Activated CD4-positive, alpha-beta T cell treated with anti-CD3 and anti-CD28 coated beads, Interleukin-2, amount 50 U/mL, for 1 hour (primary cell): ENCODE measurements at places on chromosomes 2 and 18.

GRCh38 chr2:151878655-151879563 is 50.7 kb upstream of the ARL5A start:
- no peak for DNase-seq

DNA sequence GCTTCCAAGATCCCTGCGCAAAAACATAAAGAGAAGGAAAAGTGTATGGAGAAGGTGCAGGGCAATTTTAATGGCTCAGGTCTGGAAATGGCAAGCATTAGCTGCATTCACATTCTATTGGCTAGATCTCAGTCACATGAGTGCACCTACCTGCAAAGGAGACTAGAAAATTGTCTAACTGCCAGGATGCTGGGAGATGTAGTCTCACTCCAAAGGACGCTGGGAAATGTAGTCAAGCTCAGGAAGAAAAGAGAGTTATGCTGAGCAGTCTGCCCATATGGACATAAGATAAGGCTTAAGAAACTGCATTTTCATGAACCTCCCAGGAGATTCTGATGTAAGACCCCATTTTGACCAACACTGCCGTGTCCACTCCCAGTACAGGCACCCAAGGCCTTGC is 9.5 kb upstream of the KLHL29 start:
- DNase-seq = no peak

DNA sequence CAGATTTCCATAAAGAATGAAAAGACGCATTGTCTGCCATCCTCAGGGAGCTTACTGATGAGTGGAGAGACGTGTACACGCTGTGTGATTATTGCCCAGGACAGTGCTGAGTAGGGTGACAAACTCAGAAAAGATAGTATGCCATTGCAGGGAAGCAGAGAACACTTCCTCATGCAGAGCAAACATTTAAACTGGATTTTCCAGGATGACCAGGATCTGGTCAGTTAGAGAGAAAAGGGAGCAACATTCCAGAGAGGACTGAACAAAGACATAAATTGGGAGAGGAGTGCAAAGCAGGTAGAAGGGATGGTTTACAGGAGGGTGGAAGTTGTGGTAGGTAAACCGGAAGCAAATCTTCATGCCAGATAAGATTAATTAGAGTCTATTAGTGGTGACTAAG is 2.3 kb downstream of the SLC9A2 start:
- DNase-seq = no peak

DNA sequence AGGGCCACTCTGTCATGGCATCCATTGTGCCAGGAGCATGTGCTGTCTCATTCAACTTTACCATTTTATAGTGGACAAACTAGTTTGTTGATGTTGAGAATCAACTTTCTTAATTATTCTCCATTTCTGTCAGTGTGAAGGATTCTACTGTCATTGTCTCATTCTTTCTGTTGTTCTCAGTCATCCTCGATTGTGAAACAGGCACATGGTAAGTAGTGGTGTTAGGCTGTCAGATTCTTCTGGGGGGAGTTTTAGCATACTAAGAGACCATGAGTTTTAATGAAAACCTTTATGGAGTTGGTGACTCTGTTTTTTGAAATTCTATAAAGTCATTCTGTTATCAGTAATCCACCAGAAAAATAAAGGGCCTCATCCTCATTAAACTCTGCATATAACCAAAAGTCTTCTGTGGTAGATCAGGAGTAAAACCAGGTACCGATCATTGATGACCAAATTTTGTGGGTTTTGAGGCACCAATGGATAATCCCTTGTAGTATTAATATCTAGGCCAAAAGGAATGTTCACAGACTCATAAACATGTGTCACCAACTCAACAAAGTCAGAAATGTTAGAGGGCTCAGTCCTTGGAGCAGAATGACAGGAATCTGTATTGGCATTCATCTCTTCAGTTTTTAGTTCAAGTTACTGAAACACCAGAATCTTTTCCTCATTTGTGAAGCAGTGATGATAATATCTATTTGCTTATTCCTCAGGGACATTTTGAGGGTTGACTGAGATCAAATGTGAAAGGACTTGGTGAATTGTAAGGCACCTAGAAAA is 73.2 kb downstream of the CERS6 start:
- no peak for DNase-seq

DNA sequence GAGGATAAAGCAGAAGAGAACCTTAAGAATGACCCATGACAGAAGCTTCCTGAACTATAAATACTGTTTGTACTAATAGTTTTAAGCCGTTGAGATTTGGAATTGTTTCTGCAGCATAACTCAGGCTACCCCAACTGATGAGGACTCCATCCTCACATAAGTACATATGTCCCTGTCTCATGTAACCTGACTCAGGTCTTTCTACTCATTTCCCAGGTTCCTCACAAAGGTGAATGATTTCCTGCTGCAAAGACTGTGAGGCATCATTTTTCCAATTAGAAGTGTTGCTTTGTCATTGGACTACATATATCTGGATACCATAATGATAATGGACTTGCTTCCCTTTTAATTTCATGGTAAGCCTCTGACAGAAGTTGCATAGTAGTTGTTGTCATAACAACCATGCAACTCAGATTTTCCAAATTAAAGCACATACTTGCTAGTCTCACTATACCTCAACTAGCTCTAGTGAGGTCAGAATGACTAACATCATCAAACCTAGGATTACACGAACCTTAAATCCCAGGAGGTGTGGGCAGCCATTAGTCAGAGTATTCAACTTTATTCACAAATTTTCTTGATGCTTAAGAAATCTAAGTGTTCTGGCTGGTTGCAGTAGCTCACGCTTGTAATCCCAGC is 38.0 kb upstream of the NEDD4L start:
- DNase-seq = no peak

DNA sequence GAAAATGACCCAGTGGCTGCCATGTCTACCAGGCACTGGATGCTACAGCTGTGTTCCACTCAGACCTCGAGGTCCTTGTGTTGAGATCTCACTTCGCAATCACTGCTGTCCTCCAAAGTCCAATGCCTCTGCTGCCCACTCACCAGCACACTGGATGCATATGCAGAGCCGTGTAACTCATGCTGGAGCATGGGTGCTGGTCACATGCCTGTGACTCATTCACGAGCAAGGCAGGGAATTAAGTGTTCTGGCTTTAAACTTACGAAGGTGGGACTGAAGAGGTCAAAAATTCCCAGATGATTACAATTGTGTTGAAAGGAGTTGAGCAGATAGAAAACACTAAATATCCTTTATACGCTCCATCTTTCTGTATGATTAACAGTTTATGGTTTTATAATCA is 417.5 kb downstream of the NUP35 start:
- no peak for DNase-seq

GRCh38 chr2:18927525-18928232 is 338.3 kb upstream of the NT5C1B start:
- DNase-seq = no peak

- DNase-seq = no peak
These were observed 33.7 kb downstream of the FASTKD2 start for GRCh38 chr2:206799083-206799482.

- no peak for DNase-seq
These were observed 317.4 kb downstream of the SLC4A3 start for GRCh38 chr2:219944866-219945265.

DNA sequence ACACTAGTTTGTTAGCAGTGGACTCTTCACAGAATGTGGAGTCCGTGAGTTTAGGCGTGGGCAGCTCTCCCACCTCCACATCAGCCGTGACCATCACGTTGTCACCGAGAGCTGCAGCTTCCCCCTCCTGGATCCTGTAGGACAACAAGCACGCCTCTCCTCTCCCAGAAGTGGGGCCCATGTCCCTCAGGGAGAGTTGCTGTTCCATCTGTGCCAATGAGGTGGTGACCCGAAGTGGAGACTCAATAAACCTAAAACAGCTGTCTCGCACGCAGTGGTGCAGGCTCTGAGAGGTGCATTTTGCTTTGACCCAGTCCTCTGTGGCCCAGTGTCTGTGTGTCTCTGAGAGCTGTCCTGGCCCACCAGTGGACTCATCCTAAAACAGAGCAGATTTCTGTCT is 456.5 kb upstream of the SOX11 start:
- no peak for DNase-seq

GRCh38 chr18:6947338-6948030 is 170.1 kb downstream of the LAMA1 start:
- DNase-seq = no peak
